ENCODE measurements at places on chromosomes 4 and X.

- DNase-seq = no peak
These were observed 108.3 kb upstream of the USP9X start for GRCh38 chrX:40976981-40977380.

DNA sequence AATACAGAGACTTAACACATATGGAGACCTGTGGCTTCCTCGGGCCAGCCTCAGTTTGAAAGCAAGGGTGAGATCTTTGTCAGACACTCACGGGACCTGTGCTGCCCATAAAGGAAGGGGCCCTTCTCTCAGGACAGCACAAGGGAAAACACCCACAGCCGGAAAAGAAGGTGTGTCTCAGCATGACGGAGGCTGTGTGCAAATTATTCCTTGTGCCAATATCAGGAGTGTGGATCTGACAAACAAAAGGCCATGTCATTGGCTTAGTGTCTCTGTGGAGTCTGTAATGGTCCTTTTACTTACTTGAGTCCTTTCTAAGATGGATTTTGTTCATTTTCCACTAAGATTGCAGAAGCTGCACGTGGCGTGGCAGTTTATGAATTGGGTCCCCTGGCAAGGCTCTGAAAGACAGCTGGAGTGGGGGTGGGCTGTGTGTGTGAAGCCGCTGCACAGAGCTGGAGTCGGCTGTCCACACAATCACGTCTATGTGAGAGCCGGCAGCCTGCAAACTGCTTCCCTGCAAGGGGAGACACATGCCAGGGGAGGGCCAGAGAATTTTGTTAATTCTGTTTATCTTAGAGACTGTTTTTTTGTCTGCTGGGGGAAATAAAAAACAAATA lies 1.9 kb downstream of the ENPP6 start:
- DNase-seq = no peak

GRCh38 chr4:74540193-74540592 lies 95.3 kb downstream of the AREG start:
- DNase-seq = no peak

DNA sequence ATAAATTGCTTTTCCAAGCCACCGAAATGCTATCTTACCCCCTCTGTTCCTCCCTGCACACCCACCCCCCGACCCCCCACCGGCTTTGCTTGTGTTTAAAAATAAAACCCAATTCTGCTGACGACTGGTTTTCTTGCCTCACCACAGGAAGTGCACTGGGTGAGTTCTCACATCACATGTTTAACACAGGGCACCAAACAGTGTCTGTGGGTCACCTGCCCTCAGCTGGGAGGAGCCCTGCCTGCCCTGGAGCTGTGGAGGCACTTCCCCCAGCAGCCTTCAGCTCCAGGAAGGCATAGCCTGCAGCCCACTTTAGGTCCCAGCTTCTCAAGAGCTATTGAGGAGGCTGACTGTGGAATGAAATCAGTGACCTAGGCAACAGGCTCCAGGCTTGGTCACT lies 8.8 kb downstream of the TMEM255A start:
- DNase-seq = no peak

DNA sequence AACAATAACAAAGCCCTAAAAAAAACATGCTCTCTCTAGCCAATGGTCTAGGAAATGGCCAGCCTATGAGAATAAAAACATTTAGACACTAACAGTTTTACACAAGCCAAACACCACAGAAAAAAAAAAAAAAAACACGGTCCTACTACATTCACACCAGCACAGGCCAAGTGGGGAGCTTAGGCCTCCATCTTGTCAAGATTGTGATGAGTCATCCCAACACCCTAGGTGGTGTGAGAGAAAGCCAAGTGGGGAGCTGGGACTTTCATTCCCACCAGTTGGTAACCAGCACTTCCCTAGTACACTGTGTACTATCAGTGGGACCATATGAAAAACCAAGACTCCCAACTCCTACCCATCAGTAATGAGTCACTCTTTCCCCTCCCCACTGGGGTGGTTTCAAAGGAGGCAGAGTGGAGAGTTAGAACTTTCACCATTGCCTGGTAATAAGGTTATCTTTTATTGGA lies 95.6 kb downstream of the ADAMTS3 start:
- no peak for DNase-seq

DNA sequence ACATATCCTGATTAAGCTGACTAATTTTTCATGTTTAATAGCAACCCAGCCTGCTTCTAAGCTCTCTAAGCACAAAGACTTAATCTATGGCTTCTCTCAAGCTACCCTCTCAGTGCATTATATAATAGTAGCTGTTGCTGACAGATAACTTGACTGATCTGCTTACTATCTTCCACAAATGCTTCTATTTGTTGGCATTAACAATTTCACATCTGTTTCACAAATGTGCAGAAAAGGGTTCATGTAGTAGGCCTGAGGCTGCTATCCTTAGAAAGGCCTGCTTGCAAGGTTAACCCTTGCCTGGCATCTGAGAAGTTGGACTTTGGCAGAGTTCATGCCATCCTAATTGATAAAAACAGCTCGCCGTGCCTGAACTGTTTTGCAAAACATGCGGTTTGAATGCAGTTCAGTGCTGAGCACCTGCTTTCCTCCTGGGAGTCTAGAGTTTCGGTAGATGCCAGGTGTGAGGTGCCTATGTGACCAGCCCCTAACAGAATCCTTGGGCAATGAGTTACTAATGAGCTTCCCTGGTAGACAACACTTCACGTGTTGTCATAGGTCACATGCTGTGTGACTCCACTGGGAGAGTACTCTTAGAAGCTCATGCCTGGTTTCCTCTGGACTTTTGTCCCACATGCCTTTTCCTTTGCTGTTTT lies 68.4 kb downstream of the NSG1 start:
- no peak for DNase-seq

DNA sequence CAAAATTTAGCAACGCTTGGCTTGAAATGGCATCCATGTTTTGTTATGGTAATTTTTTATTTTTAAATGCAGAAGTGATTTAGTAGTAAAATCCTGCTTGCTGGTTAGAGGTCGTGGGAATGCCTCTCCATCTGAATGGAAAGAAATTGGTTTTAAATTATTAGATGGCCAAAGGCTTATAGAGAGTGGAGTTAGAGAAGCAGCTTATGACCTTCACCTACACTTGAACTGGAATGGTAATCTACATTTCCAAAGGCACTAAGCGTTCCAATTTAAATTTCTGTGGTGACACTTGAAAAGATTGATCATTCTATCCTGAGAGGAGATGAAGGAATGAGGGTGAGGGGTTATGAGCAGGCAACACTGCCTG lies 280.7 kb downstream of the RAPGEF2 start:
- DNase-seq = no peak

- DNase-seq = no peak
These were observed 55.6 kb downstream of the MAP7D2 start for GRCh38 chrX:20060961-20061748.

DNA sequence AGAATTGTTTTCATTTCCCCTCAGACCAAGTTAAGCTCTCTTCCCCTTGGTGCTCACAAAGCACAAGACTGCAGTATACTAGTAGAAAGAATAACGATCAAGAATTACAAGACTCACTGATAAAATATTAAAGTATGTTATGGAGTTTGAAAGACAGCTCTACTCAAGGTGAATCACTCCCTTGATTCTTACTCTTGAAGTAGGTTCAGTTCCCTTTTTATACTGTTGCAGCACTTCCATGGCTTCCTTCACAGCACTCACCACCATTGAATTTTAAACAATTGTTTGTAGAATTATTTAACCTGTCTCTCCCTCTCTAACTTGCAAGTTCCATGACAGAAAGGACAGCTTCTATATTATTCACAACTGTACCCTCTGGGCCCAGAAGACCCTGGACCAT lies 42.2 kb downstream of the CASK start:
- no peak for DNase-seq

DNA sequence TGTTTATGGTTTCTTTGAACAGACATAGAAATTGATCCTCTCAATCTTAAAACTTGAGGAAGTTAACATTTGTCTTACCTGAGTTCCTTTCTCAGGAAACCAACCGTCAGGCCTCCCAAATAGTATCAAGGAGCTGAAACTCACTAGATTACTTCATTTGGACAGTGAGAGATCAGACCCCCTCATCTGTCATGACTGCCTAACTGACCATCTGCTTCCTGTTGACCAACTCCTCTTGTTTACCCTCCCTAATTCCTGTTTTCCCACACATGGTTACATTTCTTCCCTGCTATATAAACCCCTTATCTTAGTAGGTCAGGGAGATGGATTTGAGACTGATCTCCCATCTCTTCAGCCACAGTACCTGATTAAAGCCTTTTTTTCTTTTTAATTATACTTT lies 46.2 kb upstream of the NMU start:
- no peak for DNase-seq

- DNase-seq = no peak
These were observed 183.4 kb downstream of the ANKRD50 start for GRCh38 chr4:124529131-124529530.

DNA sequence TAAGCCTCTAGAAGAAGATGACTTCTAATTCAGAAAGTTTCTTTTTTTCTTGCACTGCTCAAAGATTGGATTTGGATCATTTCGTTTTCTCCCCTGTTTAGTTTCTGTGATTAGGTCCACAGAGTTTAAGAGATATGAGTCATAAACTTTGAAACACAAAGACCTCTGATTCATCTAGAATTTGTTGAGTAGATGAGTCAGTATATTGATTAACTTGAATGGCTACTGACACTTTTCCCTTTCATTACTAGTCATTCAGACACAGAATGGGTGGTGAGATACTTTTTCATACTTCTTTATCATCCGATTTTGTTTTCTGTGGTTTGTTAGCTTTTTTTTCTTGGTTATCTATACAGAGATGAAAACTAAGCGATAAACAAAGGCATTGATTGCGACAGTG lies 34.1 kb upstream of the AFF2 start:
- no peak for DNase-seq

DNA sequence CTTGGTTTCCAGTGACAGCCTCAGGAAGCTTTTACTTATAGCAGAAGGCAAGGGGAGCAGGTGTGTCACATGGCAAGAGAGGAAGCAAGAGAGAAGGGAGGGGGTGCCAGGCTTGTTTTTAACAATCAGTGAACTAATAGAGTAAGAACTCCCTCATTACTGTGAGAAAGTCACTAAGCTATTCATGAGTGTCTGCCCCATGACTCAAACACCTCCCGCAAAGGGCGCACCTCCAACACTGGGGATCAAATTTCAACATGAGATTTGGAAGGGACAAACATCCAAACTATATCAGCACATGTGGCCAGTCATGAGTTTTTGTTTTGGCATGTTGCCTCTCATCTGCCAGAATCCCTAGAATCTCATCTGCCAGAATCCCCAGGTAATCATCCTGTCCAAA lies 183.5 kb upstream of the C1QTNF7 start:
- no peak for DNase-seq

- DNase-seq = no peak
These were observed 37.6 kb downstream of the SEPTIN11 start for GRCh38 chr4:76987153-76987591.

- DNase-seq = no peak
These were observed 40.5 kb downstream of the ANXA5 start for GRCh38 chr4:121656269-121656641.

DNA sequence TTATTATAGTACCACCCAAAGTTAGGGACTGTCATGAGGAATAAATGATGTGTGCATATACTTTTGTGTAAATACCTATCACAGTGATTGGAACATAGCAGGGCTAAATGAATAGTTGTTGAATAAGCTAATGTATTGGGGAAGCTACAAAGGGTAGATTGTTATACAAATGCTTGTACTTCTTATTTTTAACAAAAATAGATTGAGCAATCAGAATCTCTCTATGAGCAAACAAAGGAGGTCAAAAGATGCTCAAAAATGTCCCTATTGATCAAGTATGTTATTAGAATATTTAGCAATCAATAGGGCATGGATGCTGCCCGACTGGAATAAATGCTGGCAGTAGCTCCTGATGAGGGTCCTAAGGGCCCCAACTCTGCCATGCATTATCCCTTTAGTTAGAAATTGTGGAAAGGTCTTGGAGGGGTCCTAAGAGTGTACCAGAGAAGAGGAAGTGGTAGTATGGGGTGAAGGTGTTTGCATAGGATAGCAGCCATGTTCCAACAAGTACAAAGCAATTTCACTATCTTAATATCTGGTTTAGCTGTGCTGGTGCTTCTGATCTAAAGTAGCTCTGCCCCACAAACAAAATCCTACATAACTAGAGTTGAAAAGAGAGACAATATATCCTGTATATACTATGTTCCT lies 33.1 kb upstream of the TAPT1 start:
- no peak for DNase-seq

DNA sequence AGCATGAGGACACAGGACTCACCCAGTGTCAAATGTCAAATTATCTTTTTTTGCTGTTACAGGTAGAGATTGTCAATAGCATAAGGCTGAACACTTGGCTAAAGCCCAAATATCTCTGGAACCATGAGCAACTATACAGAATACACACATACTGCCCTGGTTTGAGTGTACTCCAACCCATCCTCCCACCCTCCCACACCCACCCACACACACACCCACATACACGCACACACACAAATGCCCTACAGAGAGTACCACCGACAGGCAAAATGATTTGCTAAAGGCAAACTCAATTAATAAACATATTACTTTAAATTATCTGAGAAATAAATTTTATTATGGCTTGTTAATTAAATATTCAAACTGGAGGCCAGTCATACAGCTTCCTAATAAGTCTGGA lies 173.1 kb upstream of the MAP3K15 start:
- no peak for DNase-seq

- DNase-seq = no peak
These were observed 119.0 kb upstream of the BMP3 start for GRCh38 chr4:80911458-80911857.

DNA sequence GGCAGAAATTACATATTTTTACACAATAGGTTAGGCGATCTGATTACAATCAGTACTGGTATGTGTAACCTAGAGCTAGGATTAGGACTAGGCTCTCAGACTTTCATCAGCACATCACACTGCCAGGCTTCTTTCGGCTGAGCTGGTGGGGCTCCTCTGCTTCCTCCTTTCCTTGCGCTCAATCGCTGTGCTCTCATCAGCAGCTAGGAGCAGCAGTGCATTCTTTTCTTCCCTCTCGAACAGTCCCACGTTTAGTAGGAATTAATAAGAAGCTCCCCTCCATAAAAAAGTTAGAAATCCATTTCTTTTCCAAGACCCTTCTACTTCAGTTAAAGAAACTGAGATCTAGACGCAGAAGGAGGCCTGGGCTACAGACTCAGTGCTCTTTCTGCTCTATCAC lies 350.4 kb downstream of the SPRY1 start:
- DNase-seq = no peak

DNA sequence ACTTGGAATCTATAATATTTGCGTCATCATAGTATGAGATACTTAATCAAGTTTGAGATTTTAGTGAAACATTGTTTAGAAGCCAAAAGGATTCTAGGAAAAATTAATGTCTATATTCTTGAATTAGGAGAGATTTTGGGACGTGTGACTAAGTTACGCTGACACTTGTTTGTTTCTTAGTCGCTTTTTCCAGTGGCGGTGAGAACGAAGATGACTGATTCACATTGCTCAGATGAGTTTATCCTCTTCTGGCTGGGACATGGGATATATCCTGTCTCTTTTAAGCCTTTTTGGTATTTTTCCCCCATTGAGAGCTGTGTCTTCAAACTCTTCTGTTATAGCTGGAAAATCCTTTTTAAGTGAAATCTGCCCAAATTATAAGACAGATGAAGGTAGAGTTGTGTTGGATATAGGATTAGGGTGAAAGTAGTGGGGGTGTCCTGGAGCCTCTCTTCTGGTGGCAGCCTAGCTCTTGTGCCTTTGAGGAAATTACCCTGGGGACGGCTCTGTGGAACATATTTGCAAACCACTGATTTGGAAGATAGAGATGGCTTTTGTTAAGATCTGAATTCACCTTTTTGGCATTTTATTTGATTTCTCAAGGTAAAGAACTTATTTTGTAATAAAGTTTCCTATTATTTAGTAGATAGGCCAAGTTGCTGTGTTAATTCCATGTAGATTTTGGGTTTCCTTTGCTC lies 49.7 kb downstream of the HTT start:
- DNase-seq = no peak
